ENCODE measurements at places on chromosomes 12 and 14. TPM values are rescaled to one million over a fixed set of nuclear protein-coding genes. Genes with fewer than 3 reads are reported as not detected.

IFNG-AS1 gene
- total RNA-seq = not detected

DYRK4 gene
- total RNA-seq = 28.9 TPM

KRT79 gene
- 0.07 TPM for total RNA-seq

MORN3 gene
- total RNA-seq = 0.50 TPM

LAG3 gene
- total RNA-seq = not detected

KRT73 gene
- not detected for total RNA-seq

KLRC4 gene
- not detected for total RNA-seq

RTL1 gene
- not detected for total RNA-seq

SAMD15 gene
- under 0.01 TPM for total RNA-seq

ACACB gene
- total RNA-seq = 3.0 TPM

ENO2 gene
- total RNA-seq = 3.1 TPM

CLEC2A gene
- not detected for total RNA-seq

POTEG gene
- not detected for total RNA-seq

TSHR gene
- total RNA-seq = not detected

Measured in nasal cavity respiratory epithelium epithelial cell of viscerocranial mucosa (primary cell).